NCI-H524 (cell line): ENCODE measurements at places on chromosomes 1 and 21.

DNA sequence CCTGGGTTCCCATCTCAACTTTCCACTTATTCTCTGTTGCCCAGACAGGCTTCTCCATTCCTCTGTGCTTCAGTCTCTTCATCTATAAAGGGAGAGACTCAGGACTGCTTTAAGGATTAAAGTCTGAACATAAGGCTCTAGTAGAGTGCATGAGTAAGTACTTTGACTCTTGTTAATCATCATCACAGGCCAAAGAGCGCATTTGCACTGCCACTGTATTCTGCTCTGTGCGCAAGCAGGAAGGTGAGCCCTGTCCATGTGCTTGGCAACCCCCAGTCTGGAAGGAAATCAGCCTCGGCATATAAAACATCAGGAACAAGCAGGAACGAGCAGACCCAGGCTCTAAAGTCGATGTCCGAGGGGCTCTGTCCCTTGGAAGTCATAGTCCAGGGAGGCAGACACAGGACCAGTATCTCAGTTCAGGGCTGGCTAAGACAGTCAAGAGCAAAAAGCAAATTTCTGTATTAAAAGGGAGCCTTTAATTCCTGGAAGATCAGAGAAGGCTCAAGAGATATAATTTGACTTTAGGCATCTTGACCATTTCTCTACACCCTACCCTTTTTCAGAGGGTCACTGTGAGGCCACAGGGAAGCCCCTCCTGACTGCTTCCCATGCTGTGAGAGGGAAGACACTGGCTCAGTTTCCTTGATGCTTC is 131.2 kb downstream of the TRABD2B start:
- peak; percentile 41 for DNase-seq

- DNase-seq: no peak
Observed at GRCh38 chr1:29439615-29440014, 203.3 kb downstream of the PTPRU start.

DNA sequence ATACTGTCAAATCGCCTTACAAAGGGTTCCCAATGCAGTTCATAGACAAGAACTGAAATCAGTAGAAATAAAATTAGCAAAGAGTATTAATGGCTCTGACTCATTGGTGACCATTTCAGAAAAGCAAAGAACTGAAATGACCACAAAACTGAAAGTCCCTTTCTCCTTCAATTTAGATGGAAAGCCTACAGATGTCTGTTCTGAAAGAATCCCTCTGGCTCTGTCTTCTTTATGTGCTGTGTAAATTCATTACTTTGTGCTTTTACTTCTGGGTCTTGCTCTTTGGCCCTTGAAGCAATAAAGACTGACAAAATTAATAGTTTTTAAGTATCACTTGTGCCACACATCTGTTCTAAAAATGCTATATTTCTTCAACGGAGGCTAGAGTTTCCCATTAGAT is 62.7 kb upstream of the GPR89A start:
- no peak for DNase-seq

DNA sequence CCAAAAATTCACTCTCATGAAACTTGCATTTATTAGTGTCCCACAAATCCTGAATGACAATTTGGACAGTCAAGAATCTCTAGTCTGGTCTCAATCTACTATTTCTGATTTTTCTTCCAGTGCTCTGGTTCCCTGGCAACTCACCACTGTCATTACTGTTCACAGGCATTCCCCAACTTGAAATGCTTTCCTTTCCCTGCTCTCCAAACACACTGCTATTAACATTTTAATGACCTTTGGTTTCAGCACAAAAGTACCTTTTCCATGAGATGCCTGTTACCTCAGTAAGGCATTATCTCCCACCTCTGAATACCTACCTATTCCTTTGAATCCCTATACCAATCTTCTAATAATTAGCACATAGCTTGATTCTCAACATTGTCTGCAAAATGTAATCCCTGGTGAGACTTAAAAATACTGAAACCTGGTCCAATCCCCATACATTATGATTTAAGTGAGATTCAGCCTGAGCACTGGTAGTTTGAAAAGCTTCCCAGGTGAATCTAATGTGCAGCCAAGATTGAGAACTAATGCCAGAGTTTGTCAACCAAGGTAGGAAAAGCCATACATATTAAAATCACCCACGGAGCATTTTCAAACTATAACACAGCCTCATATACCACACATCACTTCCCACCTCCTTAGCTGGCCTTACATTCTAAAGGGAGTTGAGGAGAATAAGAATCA is 11.7 kb upstream of the ANGPTL3 start:
- DNase-seq: no peak

- DNase-seq: no peak
Observed at GRCh38 chr1:182998482-182998881, 24.7 kb upstream of the LAMC1 start.

DNA sequence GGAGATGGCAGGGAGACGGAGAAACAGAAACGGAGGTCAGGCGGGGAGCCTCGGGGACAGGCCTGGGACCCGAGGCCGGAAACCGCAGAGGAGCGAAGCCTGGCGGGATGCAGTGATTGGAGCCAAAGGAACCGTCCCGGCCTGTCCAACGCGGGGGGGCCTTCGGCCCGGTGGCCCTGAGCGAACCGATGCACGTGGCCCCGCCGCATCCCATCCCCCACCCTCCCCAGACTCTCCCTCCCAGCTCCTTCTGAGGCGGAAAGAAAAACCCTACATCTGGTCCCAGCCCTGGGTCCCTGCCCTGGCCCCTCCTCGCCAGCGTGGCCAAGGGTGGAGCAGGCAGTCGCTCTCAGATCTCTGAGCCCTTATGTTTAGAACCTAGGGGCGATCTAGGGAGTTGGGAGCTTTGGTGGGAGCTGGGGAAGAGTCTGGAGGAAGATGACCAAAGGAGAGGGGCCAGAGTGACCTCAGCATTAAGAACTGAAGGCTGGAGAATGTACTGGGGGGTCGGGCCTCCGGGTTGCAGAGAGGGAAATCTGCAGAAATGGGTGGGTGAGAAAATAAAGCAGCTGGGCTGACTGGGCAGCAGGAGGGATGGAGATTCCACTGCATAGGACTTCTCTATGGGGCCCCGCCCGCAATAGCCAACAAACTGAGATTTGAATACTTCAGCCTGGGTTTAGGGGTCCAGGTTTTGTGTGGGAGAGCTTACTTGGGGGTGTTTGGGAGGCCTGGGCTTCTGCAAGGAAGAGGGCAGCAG is 1.5 kb upstream of the CRABP2 start:
- DNase-seq: peak; percentile 79

DNA sequence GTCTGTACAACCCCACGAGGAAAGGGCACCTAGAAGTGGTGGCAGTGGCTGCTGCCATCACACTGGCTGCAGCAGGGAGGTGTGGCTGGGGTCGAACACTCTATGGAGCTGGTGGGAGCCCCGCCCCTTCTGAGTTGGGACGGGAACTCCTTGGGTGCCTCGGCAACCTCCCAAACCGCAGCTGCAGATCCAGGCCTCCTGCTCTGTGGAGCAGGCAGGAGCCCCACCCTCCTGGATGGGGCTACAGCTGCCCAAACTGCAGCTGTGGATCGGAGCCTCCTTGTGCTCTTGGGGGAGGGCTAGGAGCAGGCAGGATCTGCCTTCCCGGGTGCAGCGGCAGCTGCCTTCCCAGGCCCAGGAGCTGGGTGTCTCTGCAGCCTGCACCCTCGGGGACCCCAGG is 38.9 kb upstream of the TARDBP start:
- DNase-seq: no peak

DNA sequence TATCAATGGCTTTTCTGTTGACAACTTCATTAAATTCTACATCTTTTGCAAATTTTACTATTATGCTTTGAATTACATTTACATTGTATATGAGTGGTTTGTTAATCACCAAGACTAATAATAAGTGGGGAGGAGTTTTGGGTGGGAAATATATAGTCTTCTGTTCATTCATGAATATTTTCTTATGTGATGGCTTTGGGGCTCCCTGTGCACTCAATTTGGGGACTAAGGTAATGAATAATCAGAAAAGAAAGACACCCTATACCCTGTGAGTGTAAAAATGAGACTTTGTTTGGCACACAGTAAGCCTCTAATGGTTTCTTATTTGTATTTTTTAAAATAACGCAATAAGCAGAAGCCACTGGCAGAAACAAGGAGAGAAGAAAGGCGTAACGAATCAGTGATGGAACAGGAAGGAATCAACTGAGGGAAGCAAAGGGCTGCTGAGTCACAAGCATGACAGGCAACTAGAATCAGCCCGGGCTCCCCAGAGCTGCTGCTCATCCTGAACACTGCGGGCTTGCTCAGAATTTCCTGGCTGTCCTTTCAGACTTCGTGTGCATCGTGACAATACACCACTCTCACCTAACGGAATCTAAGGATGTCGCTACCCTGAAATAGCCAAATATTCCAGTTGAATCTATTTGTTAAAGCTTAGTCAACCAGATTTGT is 20.8 kb upstream of the RGS2 start:
- no peak for DNase-seq

DNA sequence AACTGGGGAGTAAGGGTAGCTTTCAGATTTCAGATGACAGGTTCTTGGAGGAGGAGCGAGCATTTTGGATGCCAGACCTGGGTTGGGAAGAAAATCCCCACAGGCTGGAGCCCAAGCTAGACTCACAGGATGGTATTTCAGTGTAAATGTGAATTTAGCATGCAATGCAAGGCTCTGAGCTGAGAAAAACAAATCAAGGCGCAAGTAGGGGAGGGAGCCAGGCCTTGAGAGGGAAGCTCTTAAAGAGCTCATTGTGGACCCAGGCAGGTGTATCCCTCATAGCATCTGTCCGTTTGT is 386.1 kb downstream of the MATN1 start:
- peak; percentile 30 for DNase-seq

GRCh38 chr1:245260110-245260882 is 105.5 kb downstream of the KIF26B start:
- DNase-seq: peak; percentile 68

- DNase-seq: no peak
Observed at GRCh38 chr1:203778146-203778545, 13.2 kb downstream of the LAX1 start.

GRCh38 chr1:175388285-175388684 is 195.7 kb upstream of the KIAA0040 start:
- no peak for DNase-seq

DNA sequence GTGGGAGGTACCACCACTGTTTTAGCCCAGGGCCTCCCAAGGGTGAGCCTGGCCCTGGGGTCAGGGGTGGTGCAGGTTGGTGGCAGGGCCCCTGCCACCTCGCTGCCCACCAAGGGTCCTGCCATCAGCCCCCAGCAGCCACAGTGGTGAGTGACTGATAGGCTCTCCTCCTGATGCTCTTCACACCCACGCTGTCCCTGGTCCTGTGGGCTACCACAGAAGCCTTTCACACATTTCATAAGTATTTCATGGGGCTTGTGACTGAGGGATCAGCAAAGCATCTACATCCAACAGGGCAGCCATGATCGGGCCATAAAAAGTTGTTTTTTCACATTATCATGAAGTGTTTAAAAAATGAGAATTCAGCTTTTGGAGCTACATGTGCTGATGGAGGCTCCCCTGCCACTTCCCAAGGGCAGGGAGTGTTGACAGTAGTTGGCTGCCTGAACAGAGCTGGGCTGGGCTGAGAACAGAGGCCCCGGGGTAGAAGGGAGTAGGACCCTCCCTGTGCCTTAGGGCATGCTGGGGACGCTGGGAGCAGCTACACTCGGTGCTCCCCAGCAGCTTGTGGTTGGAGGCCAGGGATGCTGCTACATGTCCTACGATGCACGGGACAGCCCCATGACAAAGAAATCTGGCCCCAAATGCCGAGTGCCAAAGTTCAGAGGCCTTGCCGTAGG is 73.1 kb upstream of the TMEM51 start:
- no peak for DNase-seq

DNA sequence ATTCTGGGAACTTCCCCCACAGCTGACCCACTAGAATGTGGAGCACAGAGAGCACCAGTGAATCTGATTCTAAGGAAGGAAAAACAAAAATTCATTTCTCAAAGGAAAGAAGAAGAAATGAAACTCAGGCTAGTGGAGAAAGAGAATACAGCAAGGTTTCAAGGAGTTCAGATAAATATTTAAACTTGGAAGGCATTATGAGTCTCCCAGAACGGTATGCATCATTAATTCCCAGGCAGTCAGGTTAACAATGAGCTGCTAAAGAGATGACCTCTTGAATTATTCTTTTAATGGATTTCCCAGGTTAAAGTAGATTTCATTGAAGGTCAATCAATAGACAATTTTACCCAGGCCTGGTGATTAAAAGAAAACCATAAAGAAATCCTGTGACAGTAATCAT is 103.6 kb upstream of the KAZN start:
- DNase-seq: no peak
